ENCODE measurements at places on chromosomes 2 and 18. TPM values are rescaled to one million over a fixed set of nuclear protein-coding genes. Genes with fewer than 3 reads are reported as not detected.

Gene ATP8B1
- 33.5 TPM for total RNA-seq

Gene DRC1
- total RNA-seq = 3.8 TPM

Gene MC5R
- total RNA-seq = not detected

Gene SLC9A4
- not detected for total RNA-seq

Gene ZAP70
- 1.8 TPM for total RNA-seq

Gene DCC
- 0.55 TPM for total RNA-seq

Gene CYP1B1
- 289 TPM for total RNA-seq

Gene PROKR1
- total RNA-seq = 0.40 TPM

GRCh38 chr2:31525876-31526275, 54.9 kb downstream of the SRD5A2 start:
- no peak for DNase-seq
- no peak overlapping the region for H3K4me3 ChIP-seq
- no peaks in the 10 kb centered on the region for H3K27me3 ChIP-seq

DNA sequence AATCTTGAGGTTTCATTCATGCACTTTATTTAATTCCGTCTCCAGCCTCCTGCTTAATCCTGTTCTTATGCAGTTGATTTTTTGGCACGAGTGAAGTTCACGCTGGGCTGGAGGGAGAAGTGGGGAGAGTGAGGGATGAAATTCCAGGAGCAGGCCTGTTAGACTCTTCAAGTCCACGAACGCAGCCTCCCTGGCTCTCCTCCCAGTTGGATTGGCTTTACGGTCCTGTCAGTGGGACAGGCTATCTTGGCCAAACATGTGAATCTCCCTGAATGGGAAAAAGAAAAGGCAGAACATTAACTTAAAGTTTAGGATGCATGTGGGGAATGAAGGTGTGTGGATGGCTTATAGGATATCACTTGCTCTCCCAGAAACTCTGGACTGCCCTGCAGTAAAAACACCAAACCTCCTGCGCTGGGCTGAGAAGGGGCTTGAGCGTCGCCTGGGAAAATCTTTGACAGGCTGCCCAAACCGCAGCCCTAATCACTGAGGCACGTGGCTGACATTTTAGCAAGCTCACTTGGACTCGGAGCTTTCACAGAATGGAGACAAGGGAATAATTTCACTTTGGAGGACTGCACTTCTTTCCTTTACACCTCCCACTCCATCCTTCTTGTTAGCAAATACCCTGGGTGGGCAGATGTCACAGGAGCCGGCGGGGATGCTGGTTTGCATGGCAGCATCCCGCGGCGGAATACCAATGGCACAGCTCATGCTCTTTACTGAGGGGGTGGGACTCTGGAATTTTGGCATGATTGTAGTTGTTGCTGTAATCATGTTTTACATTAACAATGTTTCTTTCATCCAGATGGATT, 93.9 kb downstream of the ACKR3 start:
- no peaks in the 10 kb centered on the region for H3K4me1 ChIP-seq
- H3K36me3 ChIP-seq = no peaks in the 10 kb centered on the region
- no peak overlapping the region for H3K27ac ChIP-seq
- no peak for DNase-seq
- no peaks in the 10 kb centered on the region for H3K27me3 ChIP-seq

DNA sequence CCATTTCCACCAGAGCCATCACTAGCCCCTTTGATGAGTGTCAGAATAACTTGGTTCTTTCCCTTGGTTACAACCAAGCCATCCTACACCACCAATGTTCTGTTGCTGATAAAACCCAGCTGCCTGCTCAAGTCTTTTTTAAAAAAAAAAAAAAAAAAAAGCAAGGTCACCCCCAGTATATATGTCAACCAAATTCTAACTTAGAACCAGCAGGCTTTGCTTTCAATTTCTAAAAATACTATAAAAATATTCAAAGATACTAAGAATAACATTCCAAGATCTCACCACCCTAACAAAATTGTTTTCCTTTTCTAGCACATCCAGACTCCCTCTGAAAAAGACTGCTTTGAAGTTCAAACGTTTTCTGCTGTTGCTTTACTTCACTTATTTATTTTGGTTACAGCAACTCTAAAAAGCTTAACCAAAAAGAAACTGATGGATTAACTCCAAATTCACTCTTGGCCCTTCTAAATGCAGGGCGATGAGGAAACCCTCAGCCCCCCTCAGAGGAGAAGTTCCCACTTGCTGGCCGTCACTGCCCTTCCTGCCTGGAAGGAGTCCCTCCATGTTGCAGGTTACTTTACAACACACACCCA, 10.9 kb downstream of the UXS1 start:
- H3K4me3 ChIP-seq = no peak overlapping the region
- no peaks in the 10 kb centered on the region for H3K36me3 ChIP-seq
- H3K27me3 ChIP-seq = no peaks in the 10 kb centered on the region
- no peaks in the 10 kb centered on the region for H3K4me1 ChIP-seq
- no peak for DNase-seq

GRCh38 chr2:174058456-174058855, 93.3 kb upstream of the SP3 start:
- no peak overlapping the region for H3K27ac ChIP-seq
- no peak for DNase-seq
- H3K4me1 ChIP-seq = no peaks in the 10 kb centered on the region
- no peaks in the 10 kb centered on the region for H3K36me3 ChIP-seq

- no peak overlapping the region for H3K4me3 ChIP-seq
- H3K36me3 ChIP-seq = no peaks in the 10 kb centered on the region
- H3K27me3 ChIP-seq = no peaks in the 10 kb centered on the region
Measured at GRCh38 chr2:36798724-36799123, 102.2 kb downstream of the VIT start.

All from prostate gland (tissue), 2 donors.